ENCODE measurements at places on chromosomes 5 and 9.
A peak's percentile ranks its signal among the peaks of the same experiment; 100 is the strongest.

DNA sequence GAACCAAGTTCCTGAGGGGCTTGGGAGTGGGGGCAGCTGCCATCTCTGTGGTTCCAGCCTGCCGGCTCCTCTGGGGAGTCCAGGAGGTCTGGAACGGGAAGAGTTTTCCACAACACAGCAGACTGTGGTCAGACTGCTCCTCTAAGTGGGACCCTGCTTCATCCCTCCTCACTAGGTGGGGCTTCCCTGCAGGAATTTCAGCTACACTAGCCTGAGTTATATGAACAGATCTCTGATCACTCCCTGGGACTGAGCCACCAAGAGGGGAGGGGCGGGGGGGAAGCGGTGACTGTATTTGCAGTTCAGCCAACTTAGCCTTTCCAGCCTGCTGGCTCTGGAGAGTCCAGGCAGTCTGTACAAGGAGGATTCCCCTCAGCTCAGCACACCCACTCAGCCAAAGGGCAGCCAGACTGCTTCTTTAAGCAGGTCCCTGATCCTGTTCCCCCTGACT is 19.4 kb downstream of the DTWD2 start:
- no peak for DNase-seq

DNA sequence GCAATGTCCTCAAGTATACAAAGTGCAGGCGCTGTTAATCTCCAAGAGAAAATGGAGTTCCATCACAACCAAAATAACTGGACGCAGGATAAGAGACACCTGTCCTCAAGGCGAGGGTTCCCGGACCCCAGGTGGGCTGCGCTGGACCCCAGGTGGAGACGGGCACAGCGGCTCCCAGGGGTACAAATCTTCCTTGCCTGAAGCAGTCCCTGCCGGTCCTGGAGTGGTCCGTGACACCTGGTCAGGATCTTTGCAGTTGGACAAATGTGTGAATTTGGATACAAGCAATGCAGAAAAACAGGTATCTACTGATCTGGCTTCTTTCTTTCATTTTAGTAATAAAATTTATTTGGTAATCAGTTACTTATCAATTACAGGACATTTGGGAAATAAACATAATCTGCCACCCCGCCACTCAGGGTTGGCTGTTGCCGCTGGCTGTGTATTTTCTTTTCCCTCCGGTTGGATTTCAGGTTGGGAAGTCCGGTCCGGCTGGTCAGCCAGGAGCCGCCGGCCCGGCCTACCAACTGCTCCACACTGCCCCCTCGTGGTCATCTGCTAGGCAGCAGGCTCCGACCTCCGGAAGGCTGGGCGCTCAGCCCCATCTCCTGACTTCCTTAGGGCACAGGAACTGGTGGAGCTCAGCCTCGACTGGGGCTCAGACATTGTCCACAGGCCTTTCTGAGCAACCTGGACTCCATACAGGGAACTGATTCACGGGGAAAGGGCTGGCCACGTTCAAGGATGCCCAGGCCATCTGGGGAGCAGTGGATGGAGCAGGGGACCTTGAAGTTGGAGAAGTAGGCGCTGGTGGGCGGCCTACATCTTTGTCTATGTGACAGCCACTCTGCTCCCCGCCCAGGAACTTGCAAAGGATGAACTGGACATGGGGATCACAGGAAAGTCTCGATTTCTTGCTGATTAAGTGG is 43.4 kb downstream of the NXNL2 start:
- peak; percentile 50 for DNase-seq

GRCh38 chr5:111321376-111321775 is 97.2 kb downstream of the CAMK4 start:
- DNase-seq: no peak

GRCh38 chr5:30749971-30750370 is 443.5 kb upstream of the CDH6 start:
- no peak for DNase-seq

- peak; percentile 4 for DNase-seq
Measured at GRCh38 chr5:175895686-175896102, 24.3 kb downstream of the CPLX2 start.

- no peak for DNase-seq
Measured at GRCh38 chr5:96812851-96813250, 5.1 kb upstream of the ERAP1 start.

DNA sequence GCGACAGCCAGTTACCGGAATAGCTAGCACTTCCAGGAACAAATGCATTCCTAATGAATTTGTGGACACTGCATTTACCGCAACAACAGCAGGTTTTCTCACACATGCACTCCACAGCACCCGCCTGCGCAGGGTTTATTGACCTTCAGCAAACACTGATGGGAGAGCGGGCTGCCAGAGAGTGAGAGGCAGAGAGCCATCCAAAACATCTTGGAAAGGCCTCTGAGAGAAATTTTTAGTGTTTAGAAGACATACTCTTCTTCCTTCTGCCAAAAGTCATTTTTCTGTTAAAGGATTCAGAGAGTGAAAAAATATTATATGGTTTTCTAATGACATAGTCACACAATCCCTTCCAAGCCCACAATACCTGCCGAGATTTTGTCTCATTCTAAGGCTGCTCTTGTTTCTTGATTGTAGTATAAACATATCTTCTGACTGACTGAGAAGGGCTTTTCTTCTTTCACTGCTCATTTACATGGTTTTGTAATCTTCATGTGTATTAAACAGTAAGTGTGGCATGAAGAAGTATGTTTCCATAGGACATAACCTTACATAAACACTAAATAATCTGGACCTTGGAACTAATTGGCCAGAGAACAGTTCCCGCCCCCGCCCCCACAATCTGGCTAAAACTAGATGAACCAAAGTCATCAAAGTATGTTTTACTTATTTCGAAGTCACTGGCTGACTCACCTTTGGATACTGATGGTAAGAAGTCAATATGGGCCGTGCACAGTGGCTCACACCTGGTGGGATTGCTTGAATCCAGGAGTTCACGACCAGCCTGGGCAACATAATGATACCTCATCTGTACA is 432.5 kb upstream of the MEF2C start:
- DNase-seq: no peak

DNA sequence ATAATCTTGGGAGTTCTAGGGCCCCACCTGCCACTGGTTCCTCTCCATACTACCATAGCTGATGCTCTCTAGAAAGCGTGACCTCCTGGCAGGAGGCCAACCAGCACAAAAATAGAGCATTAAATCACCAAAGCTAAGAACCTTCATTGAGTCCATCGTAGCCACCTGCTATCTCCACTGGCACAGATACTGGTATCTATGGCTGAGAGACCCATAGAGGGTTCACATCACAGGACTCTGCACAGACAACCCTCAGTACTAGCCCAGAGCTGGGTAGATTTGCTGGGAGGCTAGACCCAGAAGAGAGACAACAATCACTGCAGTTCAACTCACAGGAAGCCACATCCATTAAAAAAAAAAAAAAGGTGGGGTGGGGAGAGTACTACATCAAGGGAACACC is 509.1 kb downstream of the DTWD2 start:
- DNase-seq: no peak

DNA sequence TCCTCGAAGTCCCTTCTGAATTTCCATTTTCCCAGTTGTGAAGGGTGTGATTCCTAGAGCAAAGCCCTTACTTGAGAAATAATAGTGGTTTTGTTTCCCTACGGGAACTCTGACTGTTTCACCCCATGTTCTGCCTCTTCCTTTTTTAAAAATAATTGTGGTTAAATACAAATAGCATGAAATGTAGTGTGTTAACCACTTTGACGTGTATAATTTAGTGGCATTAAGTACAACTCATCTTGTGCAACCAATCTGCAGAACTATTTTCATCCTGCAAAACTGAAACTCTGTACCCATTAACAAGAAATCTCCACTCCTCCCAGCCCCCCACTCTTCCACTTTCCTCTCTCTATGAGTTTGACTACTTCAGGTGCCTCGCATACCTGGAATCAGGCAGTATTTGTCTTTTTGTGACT is 35.6 kb upstream of the HAND1 start:
- no peak for DNase-seq

DNA sequence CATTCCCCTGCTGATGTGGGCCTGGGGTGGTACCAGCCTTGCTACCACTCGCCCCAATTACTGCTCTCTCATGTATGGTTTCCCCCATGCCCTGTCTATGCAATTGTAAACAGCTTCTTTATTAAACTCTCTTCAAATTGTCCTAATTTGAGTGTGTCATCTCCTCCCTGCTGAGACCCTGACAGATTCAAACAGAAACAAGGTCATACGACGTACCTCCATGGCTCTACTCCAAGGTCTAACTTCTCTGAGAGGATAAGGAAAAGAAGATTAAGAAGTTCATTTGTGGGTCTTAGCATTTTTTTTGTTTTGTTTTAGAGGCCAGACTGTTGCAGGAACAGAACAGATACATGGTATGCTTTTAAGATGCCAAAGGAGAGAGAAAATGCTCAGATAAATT is 38.0 kb downstream of the ABITRAM start:
- DNase-seq: no peak

DNA sequence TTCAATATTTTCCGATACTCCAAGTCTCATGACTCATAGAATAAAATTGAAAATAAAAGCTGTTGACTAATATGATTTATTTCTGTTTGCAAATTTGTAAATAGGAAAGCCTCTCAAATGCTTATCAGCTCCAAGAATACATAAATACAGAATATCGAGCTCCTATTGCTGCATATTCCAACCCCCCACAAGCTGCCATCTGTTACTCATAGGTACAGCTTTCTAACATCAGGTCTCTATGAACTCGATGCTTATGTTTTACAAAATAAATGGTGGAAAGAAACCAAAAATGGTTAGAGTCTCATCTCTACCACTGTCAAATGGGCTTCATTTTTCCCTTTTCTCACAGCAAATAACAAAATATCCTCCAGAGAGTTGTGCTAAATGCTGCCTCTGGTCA is 631.6 kb upstream of the CDH18 start:
- DNase-seq: no peak
